Daoy (cell line): ENCODE measurements at places on chromosomes 1 and 21.
A peak's percentile ranks its signal among the peaks of the same experiment; 100 is the strongest.

DNA sequence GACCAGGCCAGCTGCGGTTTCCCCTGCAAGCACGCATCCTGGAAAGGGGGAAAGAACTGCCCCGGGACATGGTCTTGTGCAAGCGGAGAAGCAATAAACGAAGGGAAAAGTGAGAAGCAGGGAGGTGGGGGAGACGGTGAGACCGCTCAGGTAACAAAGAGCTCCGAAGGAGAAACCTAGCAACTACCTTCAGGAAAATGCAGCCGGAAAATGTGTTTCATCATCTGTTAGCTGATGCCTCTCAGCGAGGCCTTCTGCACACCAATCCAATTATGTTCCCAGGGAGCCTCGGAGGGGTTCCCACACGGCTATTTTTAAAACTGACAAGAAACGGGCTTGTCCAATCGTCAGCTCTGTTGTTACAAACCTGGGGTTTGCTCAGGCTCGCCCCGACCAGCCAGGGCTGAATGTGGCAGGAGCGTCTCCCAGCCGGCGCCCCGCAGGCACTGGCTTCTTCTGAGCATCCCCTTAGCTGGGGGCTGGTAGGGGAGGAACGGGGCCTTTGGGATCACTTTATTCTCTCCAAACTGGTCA, 3.4 kb downstream of the RIPK4 start:
- DNase-seq, result no peak

GRCh38 chr1:117026361-117026760, 24.8 kb downstream of the CD101 start:
- no peak for DNase-seq

GRCh38 chr1:172269644-172270043, 150.8 kb upstream of the C1orf105 start:
- DNase-seq, result no peak

DNA sequence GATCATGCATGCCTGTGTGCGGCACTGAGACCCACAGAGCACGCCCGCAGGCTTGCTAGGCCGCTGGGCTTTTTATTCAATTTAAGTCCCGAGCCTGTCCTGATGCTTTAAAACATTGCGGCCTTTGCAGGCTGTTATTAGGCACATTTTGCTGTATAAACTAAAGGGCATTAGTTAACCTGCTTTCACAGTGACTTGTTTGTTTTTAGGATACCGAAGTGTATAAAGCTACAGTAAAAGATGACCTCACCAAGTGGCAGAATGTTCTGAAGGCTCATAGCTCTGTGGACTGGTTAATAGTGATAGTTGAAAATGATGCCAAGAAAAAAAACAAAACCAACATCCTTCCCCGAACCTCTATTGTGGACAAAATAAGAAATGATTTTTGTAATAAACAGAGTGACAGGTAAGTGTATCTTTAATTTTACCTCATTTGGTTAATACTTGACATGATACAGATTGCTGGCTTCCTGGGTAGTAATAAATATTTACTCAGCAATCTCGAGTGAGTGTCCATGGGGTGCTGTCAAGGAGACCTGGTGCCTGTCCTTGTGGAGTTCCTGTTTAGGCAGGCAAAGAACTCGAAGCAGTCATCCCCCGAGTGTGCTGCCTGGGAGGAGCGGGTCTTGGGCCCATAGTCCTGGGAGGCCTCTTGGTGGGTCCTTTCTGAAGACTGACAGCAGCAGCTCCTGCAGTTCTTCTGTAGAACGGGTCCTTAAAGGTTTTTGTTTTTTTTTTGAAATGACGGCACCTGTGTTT, 40.1 kb downstream of the TRAPPC10 start:
- no peak for DNase-seq

GRCh38 chr1:216690603-216691002, 32.6 kb downstream of the ESRRG start:
- no peak for DNase-seq

GRCh38 chr1:205842229-205842628, 7.7 kb downstream of the PM20D1 start:
- DNase-seq, result no peak

DNA sequence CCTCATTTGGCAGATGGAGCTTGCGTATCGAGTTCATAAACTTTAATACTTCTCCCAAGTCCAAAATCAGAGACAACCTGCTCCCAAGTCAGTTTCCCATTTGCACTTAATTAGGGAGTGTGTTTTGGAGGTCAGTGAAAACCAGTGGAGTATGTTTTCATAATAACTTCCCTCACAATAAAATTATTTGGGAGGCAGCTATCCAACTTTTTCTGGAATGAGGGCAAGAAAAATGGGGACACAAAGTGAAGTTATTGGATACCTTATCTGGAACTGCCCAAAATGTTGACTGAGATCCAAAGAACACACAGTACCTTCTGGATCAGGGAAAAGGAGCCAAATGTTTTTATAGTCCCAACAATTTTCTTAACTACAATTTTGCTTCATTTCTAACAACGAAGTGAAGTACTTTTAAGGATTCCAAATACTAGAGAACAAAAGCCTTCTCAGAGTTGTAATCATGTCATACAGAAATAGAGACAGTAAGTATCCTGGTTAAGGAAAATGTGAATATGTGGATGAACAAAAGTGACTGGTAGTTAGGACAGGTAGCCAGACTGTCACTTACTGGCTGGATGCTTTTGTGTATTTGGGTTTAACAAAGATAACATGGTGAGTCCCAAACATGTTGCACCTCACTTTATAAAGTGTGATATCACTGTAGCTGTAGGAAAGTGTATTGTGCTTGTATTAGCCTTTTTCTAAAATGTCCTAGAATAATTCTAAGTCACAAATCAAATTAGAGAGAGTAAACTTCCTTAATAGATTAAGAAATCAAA, 325.0 kb downstream of the HLX start:
- no peak for DNase-seq

- no peak for DNase-seq
Observed at GRCh38 chr1:162094271-162094670, 24.8 kb downstream of the NOS1AP start.

DNA sequence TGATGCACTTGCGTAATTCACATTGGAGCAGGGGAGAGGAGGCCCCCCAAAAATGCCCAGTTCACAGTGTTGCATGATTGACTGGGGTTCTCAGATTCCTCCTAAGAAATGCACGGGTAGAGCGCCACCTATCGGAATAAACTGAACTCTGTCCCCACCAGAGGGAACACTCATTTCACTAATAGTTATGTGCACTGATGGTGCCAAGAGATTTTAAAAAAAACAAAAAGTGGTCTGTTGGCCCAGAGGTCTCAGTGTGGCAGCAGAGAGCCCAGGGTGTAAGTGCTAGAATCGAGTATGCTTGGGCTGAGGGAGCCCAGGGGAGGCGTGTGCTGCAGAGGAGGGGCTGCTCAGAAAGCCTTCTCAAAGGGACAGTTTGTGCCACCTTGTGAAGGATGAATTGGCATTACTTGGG, 6.9 kb downstream of the PINK1 start:
- peak; percentile 52 for DNase-seq

DNA sequence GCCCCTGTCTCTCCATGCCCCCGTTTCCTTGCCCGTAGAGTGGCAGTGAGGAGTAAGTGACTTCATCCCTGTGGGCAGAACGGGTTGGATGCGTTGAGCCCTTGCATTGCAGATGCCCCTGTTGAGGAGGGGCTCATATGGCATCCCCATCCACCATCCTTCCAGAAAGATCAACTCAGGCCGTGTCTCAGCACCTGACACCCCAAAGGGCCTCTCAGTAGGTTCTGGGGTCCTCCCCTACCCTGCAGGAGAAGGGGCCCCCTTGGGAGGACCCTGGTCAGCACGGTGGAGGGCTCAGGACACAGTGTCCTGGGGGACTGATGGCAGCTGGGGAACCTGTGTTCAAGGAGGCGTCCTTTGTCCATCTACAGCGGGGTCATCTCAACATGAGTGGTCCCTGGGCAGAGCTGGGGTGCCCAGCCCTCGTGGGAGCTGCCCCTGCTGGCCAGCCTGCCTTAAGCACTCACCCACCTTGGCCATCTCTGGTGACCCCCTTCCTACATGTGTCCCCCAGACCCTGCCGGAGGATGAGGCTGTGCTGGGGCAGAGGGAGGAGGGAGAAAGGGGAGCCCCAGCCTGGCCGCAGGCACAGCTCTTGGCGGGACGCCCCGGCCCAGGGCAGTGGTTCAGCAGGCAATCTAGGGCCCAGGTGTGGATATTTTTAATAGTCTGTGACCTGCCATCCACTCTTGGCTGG, 48.2 kb upstream of the ACTRT2 start:
- no peak for DNase-seq

GRCh38 chr1:91891454-91891853, 5.5 kb upstream of the TGFBR3 start:
- no peak for DNase-seq

GRCh38 chr1:206066479-206067171, 13.7 kb downstream of the RHEX start:
- DNase-seq, result peak; percentile 11

DNA sequence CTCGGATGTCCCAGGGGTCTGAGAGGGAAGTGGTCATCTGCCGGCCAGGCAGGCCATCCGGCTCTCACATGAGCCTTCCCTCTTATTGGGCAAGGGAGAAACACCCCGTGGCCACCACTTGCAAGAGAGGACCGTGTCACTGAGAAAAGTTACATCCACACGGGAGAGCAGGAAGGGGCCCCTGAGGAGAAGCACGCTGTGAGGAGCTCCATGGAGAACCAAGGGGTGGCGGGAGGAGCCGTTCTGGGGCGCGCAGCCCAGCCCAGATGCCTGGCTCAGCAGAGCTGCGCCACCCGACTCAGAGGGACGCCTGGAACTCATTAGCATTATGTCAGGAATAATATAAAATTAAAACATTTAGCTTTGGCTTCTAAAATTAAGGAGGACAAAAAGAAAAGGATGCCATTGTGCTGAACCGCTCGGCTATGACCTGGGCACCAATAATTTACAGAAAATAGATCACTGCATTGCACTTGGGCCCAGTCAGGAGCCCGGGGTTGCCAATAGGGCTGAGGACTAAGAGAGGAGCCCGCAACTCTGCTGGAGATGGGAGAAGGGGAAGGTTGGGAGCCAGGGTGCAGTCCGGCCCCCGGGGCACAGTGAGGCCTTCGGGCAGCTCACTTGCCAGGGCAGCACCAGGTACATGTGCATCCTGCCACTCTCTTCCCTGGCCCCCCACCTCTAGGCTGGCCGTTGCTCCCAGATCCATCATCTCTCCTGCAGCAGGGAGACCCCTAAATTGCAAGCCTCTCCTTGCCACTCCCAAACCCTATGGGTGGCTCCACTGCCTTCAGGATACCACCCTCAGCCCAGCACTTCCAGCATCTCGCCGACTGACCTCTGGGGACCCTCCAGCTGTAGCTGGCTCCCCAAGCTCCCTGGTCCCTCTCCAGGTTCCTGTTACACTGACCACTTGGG, 84.8 kb downstream of the DMRTB1 start:
- no peak for DNase-seq

DNA sequence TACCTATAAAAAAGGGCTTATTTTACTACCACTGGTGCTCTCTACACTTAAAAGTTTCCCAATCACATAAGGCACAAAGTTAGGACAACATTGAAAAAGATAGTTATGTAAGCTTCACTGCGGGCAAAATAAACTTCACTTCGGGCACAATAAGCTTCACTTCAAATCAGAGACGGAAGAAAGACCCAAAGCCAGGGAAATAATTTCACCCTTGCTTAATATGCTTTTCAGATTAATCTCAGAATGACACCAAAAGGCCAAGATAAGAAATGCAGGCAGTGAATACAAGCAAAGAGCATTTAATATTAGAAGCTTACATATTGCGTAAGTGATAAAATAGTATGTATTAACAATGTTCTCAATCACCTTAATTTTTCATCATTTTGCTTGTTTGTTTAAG, 444.2 kb downstream of the SETD4 start:
- no peak for DNase-seq
